ENCODE measurements at places on chromosomes 3 and 15. TPM values are rescaled to one million over a fixed set of nuclear protein-coding genes. Genes with fewer than 3 reads are reported as not detected.

NRROS gene
- total RNA-seq: 5.1 TPM

DNA sequence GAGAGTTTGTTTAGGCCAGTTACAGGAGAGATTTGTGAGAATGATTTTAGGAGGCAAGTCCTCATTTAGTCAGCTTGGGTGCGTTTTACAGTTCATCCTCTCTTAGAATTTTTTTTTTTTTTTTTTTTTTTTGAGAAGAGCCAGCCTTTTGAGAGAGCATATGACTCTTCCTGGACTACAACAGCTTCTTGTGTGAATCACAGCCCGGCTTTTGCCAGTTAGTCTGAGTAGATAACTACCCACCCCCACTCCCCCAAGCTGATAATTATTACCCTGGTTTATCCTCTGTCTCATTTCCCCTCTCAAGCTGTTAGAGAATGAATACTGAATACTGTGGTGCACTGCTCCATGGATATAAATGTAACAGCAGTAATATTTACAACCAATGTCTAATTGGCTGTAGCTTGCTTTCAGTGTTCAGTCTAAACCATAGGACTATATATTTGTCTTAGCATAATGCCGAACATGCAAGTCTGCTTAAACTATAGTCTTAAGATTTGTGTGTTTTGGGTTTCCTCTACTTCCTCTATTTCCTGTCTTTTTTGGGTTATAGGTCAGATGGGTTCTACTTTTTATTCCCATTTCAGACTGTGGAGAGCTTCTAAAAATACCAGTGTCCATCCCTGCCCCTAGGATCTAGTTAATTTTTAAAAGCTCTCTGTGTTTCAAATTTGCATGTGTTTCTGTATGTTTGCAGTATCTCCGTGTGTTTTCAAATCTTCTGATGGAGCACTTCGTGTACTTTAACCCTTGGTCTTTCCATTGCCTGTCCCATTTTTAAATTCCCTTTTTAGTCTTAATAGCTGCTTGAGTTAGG is 8.0 kb downstream of the CHD2 start:
- DNase-seq: no peak

DNA sequence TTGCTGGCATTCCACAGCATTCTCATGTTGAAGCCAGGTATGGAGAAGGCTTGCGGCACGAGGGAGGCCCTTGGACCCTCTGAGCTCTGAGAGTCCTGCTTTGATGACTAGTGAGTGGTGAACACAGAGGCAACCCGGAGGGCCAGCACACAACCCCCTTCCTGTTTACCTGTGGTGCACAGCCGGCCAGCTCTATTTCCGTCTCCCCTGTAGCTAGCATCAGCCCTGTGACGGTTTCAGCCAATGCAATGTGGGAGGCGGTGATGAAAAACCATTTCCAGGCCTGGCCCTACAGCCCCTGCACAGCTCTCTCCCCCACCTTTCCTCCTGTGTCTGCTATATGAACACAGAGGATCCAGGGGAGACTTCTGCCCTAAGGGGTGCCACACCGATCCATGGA is 76.8 kb upstream of the KLHL25 start:
- DNase-seq: no peak

- DNase-seq: no peak
These were observed 118.8 kb upstream of the GALNT15 start for GRCh38 chr3:16055606-16056211.

- no peak for DNase-seq
These were observed 256.6 kb downstream of the OCA2 start for GRCh38 chr15:27842526-27842925.

GRCh38 chr3:194849166-194849875 is 163.6 kb downstream of the FAM43A start:
- DNase-seq: no peak

DNA sequence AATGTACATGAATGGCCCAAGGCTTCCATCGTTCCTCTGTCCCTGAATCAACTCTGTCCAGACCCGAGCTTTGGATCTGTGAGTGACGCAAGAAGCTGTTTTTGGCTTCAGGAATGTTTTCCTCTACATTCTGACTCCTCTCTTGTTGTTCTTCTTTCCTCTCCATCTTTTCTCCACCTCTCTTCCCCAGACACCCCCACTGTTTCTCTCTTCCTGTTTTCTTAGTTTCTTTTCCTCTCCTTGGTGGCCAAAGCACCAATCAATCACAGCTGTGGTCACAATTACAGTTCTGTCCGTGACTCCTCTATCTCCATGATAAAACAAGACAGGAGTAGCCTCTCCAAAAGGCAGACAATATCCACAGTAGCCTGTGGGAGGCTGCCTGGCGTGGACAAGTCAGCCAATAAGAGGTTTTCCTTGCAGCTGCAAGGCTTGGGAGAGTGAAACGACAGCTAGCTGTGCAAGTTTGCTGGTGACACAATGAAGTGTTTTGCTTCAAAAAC is 4.9 kb upstream of the TMEM212 start:
- DNase-seq: no peak
